Glutamatergic neuron (in vitro differentiated cells): ENCODE measurements at places on chromosomes 16 and 17.

DNA sequence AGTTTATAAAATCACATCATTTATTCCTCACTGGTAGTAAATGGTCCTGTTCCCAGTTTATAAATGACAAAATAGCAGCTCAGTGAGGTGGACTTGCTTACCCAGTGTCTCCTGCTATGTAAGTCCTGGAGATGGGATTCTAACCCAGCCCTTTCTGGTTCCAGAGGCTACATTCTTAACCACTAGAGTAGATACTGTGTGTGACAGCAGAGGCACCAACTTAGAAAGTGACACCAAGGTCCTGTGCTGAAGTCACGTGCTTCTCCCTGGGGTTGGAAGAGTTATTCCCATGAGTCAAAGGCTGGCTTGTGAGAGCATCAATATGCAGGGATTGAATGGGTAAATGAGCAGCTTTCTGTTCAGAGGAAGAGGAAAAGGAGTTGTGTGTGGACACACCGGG, 167.3 kb upstream of the IRX3 start:
- no peak for DNase-seq

DNA sequence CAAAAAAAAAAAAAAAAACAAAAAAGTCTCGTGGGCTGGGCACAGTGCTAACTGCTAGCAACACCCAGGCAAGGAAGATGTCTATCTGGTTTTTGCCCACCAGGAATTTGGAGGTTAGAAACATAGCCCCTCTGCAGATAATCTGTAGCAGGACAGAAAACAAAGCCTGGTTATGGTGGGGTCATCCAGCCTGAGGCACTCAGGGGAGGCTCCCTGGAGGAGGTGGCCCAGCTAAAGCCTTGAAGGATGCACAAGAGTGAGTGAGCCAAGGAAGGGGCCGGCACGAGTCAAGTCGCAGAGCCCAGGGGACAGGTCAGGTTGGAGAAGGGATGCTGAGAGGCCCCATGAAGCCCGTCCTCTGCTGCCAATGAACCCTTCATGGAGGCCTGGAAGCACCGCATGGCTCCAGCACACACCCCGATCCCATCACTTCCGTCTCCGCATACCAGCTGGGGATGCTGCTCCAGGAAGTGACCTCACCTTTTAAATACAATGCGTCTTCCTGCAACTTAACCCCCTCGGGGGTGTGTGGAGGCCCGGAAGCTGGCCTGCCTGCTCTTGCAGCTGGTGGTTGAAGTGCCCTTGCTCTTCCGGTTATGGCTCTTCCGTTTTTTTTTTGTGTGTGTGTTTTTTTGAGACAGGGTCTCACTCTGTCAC, 86.5 kb downstream of the ENGASE start:
- DNase-seq: no peak

- DNase-seq: no peak
Observed at GRCh38 chr17:59366773-59367656, 35.6 kb downstream of the YPEL2 start.

DNA sequence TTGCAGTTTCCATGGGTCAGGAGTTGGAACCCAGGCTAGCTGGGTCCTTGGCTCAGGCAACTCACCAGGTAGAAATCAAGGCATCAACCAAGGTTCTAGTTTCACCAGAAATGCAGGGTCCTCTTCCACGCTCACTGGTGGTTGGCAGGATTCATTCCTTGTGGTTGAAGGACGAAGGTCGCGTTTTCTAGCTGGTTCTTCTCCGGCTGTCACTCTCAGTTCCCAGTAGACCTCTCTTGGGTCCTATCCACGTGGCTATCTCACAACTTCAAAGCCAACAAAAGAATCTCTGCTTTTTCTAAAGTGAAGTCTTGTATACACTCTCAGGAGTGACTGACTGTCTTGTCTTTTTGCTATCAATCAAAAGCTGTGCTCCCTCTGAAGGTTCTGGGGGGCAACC, 146.3 kb upstream of the NOL11 start:
- DNase-seq: no peak

DNA sequence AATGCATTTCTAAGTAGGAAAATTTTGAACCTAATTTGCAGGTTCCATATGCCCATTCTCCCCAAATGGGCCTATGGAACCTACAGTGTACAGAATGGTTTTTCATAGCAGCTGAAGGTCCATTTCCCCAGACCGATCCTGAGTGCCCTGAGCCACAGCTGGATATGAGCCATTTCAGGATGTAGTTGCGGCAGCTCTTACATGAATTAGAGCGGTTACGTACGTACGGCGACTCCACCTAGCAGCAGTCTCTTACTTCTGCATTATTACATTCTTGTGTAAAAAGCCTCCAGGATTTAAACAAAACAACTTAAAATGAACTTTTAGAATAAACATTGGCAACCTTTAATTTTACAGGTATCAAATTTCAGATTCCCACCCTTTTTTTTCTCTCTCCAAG, 225.3 kb downstream of the SNX29 start:
- DNase-seq: no peak

- DNase-seq: no peak
Observed at GRCh38 chr17:1707107-1707506, 3.1 kb downstream of the TLCD2 start.

DNA sequence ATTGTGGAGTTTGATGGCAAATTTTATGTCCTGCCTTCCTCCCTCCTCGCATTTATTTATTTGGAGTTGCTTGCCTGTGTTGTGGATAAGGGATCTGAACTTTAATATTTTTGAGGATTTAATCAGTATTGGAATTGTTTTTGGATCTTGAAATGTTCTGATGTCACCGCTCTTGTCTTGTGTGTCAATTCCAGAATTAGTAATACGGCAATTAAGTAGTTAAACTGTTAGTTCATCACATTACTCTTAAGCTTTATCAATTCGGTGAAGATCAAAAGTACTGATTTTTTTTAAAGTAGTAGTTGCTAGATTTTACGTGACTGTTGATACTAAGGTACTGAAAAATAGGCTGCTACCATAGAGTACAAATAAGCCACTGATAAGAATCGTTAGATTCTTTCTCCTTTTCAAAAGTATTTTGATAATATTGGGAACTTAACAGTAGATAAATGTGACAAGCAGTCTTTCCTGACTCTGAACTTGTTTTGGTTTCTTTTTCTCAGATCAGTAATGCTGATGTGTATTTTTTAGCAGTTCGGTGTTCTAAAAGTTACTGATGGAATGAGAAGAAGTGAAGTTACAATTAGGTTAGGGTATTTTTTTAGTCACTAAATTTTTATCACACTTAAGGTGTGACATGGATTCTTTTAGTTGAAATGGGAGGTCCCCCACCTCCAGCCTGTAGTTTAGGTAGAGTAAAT, 2.0 kb downstream of the RBBP6 start:
- no peak for DNase-seq

DNA sequence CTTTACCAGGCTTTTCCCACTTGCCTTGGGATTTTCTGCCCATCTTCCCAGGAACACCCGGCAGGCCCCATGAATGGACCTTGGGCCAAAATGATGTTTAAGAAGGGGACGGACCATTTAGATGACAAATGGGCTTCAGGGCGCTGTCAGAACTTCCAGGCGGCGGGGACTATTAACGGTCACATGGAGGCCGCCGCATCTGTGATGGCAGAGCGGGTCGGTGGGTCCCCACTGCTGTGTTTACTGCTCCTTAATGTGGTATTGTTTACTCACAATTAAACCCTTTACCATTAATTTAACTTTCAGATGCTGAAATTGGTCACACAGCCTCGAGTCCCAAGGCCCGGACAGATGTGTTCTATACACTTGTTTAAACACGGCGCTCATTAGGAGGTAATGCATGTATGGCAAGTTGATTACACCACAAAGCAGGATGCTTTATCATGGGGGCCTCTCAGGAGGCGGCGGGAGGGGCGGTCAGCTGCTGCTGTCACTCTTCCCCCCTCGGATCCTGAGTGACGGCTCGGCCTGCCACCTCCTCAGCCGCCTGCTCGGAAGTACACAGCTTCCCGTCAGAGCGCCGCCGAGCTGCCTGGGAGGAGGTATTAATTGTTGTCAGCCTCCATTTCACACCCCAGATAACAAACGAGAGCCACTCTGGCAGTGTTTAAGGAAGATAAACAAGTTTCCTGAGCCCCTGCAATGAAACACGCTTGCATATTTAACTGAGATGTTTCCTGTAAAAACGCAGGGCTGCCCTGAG, 83.9 kb upstream of the IRX3 start:
- no peak for DNase-seq

DNA sequence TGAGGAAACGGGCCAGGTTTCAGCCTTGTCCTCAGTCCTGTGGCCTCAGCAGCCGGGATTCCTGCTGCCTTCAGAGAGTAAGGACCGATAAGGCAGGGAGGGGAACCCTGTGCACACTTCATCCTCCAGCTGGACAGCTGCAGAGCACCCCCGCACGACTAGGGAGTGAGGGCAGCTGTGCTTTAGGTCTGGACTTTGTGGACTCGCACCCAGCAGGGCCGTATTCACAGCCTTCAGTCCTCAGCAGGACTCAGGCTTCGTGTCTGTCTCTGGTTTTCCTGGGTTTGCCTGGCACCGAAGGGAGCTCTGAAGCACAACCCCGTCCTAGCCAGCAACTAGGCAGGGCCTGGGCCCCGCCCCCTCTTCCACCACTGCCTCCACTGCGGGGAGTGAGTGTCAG, 45.8 kb upstream of the CACNG5 start:
- DNase-seq: no peak

GRCh38 chr16:87380403-87380802, 3.2 kb downstream of the FBXO31 start:
- no peak for DNase-seq

DNA sequence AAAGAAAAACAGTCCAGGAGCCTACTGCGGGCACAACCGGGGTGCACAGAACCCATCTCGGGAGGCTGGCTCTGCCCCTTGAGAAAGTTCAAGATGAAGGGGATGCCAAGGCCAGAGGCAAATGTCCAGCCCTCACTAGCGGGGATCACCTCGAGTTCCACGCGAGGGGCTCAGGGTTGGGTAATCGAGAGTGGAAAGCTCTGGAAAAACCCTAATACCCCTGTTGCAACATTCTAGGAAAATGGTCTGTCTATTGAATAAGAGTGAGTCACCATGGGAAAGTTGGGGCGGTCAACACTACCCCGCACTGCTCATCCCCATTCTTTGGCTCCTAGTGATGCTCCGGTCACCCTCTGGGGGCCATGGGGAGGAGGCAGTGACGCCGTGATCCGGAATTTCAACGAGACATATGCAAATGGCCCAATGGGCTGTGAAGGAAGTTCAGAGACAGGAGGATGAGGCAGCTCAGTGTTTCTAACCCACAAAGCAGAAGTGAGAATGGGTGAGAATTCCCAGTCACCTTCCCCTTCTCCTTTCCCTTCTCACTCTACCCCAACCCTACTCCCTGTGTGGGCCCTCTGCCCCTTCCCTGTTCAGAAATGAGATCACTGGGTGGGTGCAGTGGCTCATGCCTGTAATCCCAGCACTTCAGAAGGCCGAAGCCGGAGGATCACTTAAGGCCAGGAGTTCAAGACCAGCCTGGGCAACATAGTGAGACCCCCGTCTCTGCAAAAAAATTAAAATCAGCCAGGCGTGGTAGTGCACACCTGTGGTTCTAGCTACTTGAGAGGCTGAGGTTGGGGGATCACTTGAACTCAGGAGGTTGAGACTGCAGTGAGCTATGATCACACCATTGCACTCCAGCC, 22.4 kb downstream of the SOCS3 start:
- no peak for DNase-seq

DNA sequence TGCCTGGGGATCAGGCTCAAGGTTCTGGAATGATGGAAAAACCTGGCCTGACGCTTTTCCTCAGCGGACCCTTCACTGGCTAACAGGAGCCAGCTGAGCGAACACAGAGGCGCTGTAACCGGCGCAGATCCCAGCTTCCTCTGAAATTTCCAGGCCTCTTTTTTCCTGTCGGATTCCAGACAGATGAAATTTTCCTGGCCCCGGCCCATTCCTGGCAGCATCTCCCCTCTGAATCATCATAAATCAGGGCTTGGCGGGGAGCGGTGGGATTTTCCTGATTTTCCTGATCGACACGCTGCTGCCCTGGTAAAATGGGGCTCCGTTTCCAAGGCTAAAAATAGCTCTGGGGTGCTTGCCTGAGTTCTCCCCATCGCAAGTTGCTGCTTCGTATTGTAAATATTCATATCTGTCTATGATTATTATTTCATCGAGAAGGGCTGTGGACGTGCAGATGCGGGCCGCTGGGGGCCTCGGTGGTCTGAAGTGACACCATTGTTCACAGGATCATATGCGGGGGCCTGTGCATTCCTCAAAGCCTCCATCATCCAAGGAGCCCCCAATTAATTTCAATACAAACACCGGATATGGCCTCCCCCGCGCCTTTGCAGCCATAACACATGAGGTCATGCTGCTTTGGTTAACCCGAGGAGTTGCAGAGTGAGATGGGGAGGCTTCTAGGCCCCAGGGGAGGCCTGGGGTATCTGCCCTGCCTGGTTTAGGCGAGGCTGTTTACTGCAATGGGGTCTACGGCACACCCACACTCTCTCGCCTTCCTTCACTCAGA, 45.8 kb upstream of the ETV4 start:
- DNase-seq: no peak

GRCh38 chr17:16909472-16910246, 62.3 kb downstream of the TNFRSF13B start:
- no peak for DNase-seq

GRCh38 chr16:57092786-57093411, 516 bp downstream of the CPNE2 start:
- DNase-seq: peak; percentile 58

- no peak for DNase-seq
Observed at GRCh38 chr16:86471896-86472295, 38.4 kb upstream of the FOXF1 start.

DNA sequence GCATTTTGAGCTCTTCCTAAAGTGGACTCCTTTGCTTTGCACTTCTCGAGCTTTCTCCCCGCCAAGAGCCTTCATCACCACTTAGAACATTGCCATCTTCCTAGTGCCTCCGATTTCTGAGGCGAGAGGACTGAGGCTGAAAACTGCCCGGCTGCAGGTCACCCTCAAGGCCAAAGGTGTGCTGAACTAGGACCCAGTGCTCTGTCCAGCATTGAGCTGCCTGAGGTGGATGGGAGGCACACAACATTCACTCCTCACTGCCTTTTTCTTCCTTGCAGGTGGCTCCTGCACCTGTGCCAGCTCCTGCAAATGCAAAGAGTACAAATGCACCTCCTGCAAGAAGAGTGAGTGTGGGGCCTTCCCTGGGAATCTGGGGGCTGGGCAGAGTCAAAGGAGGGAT, 5.4 kb downstream of the MT1A start:
- no peak for DNase-seq

GRCh38 chr17:2064520-2064971, 9.6 kb downstream of the HIC1 start:
- DNase-seq: no peak

DNA sequence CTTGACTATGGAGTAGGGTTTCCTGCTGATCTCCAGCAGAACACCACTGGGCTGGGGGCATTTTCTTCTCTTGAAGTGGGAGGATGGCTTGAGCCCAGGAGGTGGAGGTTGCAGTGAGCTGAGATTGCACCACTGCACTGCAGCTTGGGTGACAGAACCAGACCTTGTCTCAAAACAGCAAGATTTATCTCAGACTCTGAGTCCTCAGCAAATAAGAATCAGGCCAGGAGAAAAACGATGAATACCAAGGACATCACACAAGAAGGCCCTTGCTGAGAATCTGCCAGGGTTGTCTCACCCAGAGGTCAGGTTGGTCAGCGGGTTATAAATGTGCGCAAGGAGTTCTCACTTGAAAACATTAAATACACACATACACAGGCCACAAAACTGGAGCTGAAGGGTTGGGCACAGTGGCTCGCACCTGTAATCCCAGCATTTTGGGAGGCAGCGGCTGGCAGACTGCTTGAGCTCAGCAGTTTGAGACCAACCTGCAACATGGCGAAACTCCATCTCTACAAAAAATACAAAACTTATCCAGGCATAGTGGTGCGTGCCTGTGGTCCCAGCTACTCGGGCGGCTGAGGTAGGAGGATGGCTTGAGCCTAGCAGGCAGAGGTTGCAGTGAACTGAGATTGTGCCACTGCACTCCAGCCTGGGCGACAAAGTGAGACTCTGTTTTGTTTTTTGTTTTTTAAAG, 7.7 kb downstream of the MXRA7 start:
- DNase-seq: no peak
